ENCODE measurements at places on chromosomes 4 and X. TPM values are rescaled to one million over a fixed set of nuclear protein-coding genes. Genes with fewer than 3 reads are reported as not detected.

RIPPLY1 gene
- total RNA-seq, result 0.49 TPM

NIPAL1 gene
- total RNA-seq, result 1.4 TPM

CT55 gene
- total RNA-seq, result not detected

IL9R gene
- total RNA-seq, result not detected

NSUN7 gene
- not detected for total RNA-seq

ASB9 gene
- 18.2 TPM for total RNA-seq
